Smooth muscle cell of bladder (primary cell): ENCODE measurements at places on chromosomes 5 and 9. TPM values are rescaled to one million over a fixed set of nuclear protein-coding genes. Genes with fewer than 3 reads are reported as not detected.

The SAXO1 gene
- total RNA-seq, result under 0.01 and 0.09 TPM in 2 replicates

The ZNF454 gene
- 1.5 and 2.1 TPM in 2 replicates for total RNA-seq

The DNAI1 gene
- not detected in 2 replicates for total RNA-seq

The DAP gene
- total RNA-seq, result 27.0 and 29.2 TPM in 2 replicates

The CDHR2 gene
- total RNA-seq, result 0.28 TPM in 1 of 2 replicates, not detected in the other

The CTSV gene
- 0.28 and 0.37 TPM in 2 replicates for total RNA-seq

The RFESD gene
- 1.7 and 3.2 TPM in 2 replicates for total RNA-seq

The FBXL7 gene
- 2.0 and 2.9 TPM in 2 replicates for total RNA-seq
